PC-3 (cell line): ENCODE measurements at places on chromosomes 13 and 19.
A peak's percentile ranks its signal among the peaks of the same experiment; 100 is the strongest.

- DNase-seq, result peak; percentile 15
These were observed 1.5 kb downstream of the ERF start for GRCh38 chr19:42253245-42254088.

- DNase-seq, result peak; percentile 54
These were observed 172.8 kb downstream of the KATNAL1 start for GRCh38 chr13:30134578-30134977.

DNA sequence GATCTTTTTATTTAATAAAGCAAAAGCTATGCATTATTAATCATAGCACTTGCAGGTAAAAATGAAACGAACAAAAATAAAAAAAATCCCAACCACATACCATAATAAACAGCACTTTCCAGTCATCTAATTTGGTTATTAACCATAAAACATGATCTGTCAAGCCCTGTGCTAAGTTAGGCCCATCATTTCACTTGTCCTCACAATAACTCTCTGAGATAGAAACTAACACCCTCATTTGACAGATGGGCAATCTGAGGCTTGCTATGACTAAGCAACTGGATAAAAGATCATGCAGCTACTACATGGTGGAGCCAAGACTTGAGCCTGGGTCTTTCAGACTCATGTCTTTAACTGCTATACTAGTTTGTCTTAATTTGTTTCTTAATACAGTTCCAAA is 21.8 kb downstream of the PROSER1 start:
- DNase-seq, result no peak

DNA sequence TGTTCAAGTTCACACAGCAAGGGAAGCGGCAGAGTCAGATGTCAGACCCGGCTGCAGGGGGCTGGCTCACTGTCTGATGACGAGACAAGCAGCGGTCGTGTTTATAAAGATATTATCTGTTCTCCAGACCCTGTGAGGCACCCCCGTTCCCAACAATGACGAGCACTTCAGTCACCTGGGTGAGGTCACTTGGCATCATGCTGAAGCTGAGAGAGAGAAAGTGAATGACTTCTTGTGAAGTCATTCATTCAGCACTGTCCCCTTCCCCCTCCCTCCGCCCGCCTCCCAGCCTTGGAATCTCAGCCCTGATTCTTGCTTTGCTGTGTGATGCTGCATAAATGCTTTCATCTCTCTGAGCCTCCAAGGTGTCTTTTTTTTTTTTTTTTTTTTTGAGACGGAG is 4.9 kb upstream of the LYPD3 start:
- DNase-seq, result peak; percentile 80

GRCh38 chr19:30557212-30557611 is 185.0 kb downstream of the ZNF536 start:
- DNase-seq, result peak; percentile 21

GRCh38 chr13:19657872-19658591 is 24.6 kb downstream of the MPHOSPH8 start:
- DNase-seq, result no peak

DNA sequence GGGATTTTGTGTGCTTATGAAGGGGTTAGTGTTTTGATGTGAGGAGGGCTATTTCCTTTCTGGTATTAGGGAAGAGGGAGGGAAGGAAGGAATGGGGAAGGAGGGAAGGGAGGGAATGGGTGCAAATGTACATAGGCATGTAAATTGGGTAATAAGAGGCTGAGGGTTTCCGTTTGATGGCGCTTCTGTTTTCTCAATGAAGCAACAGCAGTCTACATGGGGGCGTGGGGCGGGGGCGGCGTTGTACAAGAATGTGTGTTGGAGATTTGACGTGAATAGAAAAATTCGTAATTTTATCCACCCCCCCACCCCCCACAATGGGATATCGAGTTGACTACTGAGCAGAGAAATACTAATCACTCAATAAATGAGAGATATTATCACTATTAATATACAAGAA is 52.5 kb downstream of the PDS5B start:
- no peak for DNase-seq

- DNase-seq, result no peak
These were observed 235.1 kb downstream of the DLEU7 start for GRCh38 chr13:50608370-50608769.

DNA sequence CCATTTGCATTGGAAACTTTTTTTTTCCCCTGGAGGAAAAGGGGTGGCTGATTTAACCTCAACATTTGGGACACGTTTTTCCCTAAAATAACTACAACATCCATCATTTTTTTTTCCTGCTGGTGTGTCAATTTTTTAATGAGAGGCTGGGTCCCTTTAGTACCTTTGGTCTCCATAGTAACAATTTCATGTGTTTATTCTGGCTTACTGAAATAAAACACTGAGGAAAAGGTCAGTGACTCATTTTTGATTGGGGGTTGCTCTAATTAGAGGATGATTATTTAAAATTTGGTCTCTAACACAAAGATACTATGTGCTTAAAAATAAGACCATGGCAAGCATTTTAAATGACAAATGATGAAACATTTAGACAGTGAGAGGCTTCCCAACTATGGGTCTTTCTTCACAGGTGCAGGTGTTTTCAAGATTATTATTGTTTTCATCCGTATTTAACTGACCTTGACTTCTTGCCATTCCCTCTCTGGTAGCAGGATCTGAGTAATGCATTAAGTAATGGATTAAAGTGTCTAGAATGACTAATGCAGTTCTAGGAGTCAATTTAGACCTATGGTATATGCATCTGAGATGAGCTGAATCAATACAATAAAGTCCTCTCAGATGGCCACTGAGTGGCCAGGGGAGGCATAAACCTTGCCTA is 406.4 kb downstream of the KCNRG start:
- DNase-seq, result peak; percentile 69

DNA sequence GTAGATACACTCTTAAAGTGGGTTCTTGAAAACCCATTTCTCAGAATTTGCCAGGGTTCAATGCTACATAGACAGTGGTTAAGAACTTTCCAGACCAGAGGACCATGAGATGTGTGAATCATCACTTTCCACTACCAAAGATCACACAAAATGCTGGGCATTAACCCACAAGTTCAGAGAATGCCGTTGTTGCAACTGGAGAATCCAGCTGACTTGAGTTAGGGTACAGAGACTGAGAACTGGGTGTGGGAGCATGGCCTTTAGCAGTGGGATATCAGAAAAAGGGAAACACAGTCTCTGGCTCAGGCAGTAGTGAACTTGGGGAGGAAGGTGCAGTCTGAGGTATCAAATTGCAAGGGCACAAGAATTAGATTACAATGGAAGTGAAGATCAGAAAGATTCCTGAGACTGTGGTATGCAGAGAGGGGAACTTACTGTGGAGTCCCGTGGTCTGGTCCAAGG is 51.5 kb upstream of the WDFY2 start:
- no peak for DNase-seq

DNA sequence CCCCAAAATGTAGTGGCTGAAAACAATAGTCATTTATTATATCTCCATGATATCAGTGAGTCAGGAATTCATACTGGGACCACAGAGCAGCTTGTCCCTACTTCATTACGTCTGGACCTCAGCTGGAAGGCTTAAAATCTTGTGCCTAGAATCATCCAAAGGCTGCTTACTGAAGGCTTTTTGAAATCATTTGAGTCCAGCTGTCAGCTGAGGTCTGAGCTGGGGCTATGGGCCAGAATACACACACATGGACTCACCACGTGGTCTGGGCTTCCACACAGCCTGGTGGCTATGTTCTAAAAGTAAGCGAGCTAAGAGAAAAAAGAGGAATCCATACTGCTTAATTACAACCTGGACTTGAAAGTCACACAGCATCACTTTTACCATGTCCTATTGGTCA is 209.2 kb downstream of the KCTD12 start:
- DNase-seq, result no peak

DNA sequence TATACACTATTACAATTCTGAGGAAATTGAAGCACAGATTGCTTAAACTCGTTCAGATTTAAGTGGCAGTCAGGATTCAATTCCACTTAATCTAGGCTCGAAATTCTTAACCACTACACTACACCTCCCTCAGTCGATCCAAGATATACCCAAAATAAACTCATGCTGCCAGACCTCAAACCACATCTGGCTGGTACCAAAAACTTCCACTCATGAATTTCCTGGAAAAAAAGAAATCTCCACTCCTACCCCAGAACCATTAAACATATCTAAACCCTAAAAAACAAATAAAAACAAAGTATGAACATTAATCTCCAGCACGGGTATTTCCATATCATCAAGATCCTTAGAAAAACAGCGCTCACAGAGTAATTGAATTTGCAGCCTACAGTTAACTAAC is 1.1 kb downstream of the ZFP30 start:
- no peak for DNase-seq

DNA sequence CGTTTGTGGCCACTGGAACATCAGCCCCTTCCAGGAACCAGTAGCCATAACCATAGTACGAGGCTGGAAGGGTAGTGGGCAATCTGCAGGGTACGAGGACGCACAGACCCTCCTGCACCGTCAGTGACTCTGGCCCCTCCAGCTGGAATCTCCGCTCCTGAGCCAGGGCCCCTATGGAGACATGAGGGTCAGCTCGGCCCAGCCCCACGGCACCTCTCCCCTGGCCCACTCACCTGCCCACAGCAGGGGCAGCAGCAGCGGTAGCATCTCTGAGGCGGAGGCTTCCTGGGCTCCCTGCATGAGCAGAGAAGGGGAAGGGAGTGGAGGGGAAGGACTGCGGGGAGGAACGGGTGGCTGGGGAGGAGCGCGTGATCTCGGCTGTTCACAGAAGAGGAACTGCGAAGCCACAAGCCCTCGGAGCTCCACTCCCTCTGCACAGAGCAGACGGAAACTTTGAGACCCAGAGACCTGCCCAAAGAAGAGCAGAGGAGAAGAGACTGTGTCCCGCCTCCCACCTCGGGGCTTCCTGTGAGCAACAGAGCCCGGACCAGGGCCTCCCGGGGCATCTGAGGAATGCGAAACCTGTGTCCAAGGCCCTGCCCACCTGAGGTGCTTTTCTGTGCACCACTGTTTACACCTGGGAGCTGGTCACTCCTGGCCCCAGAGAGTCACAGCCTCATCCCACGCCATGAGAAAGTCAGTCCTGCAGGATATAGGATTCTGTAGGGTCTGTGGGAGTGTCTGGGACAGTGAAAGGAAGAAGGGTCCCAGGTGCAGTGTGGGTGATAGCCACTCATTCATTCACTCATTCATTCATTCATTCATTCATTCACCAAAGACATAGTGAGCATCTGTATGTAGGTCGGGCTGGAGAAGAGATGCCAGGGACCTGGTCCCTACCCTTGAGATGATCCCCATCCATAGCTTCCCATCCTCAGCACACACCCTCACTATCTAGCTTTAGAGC is at the start of gene SIGLEC6:
Gene SIGLEC6 (minus strand): TSS at position 322 of the 967 bp plus-strand sequence. CDS start 22 bp downstream, at position 300.
- no peak for DNase-seq

- DNase-seq, result no peak
These were observed 5.7 kb downstream of the FPR3 start for GRCh38 chr19:51800473-51801244.

GRCh38 chr19:952680-953444 is 27.0 kb downstream of the ARID3A start:
- DNase-seq, result peak; percentile 58

GRCh38 chr19:14512406-14512961 is 5.7 kb downstream of the DNAJB1 start:
- no peak for DNase-seq

DNA sequence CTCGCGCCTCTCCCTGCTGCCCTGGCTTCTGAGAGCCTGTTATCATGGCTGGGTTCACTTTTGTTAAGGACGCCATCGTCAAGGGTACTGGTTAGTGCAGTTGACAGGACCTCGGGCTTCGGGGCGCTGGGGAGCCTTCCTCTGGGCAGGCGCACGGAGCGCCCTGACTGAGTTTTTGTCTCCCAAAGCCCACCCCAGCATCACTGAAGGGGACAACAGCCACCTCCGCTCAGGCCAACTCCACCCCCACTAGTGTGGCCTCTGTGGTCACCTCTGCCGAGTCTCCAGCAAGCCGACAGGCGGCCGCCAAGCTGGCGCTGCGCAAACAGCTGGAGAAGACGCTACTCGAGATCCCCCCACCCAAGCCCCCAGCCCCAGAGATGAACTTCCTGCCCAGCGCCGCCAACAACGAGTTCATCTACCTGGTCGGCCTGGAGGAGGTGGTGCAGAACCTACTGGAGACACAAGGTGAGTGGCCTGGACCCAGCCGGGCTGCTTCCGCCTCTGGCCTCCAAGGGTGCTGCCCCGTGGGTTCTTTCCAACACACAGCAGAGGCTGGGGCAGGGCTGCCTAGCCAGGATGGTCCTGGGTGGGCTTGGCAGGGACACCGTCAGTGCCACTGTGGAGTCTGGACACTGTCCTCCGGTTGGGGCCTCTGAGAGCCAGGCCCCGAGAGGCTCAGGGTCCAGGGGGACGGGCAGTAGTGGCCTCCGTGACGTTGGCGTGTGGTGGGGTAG is 16.9 kb downstream of the TSSK6 start:
- no peak for DNase-seq

DNA sequence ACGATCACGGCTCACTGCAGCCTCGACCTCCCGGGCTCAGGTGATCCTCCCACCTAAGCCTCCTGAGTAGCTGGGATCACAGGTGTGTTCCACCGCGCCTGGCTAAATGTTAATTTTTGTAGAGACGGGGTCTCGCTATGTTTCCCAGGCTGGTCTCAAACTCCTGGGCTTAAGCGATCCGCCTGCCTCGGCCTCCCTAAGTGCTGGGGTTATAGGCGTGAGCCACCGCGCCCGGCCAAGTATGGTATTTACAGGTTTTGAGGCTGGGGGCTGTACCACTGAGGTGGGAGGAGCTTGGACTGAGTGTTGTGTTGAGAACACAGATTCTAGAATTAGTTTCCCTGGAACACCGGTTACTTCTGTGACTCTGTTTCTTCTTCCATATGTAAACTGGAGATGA is 452 bp upstream of the PPM1N start:
- DNase-seq, result no peak

GRCh38 chr19:5907241-5907640 is 2.6 kb downstream of the VMAC start:
- DNase-seq, result no peak

- DNase-seq, result peak; percentile 86
These were observed 862 bp upstream of the VASP start for GRCh38 chr19:45506246-45506988.

GRCh38 chr13:99991013-99991827 is 9.6 kb downstream of the ZIC2 start:
- no peak for DNase-seq

DNA sequence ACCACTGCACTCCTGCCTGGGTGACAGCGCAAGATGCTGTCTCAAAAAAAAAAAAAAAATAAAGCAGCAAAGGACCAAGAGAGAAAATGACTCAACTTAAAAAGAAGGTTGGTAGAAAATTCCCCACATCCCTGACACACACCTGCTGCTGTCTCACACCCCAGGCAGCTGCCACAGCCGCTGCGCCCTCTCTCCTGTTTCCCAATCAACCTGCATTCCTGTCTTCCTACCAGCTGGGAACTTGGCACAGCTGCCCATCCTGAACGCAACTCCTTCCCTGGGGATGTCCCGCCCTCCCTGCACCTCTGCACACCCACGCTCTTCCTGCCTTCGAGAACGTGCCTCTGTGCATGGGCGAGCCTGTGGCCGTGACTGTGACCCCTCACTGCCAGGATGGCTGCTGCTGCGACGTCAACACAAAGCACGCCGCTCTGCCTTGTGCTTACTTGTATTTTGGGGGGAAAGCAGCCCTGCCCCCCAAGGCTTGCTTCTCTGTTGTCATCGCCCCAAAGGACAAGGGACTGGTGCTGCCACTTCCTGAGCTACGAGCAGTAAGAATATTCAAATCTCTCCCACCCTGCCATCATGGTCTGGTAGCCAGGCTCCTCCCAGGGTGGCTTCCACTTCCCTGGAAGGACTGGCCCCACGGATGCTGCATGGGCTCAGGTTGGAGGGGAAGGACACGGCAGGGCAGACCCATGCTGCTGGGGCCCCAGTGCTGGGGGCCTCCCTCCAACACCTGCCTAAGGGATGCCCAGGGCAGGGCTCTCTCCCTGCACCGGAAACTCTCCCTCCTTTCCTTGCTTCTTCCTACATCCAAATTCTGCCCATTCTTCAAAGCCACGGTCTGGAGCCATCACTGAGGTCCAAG is 20.7 kb downstream of the SH3GL1 start:
- peak; percentile 91 for DNase-seq

GRCh38 chr19:14183741-14184350 is 22.1 kb downstream of the ADGRL1 start:
- DNase-seq, result no peak
